ENCODE measurements at places on chromosomes 12 and 14.

GRCh38 chr14:23067847-23068788 lies 10.8 kb upstream of the CDH24 start:
- peak; percentile 21 for DNase-seq

GRCh38 chr12:48787791-48788523 lies 932 bp downstream of the ADCY6 start:
- DNase-seq = no peak

- DNase-seq = peak; percentile 46
Measured at GRCh38 chr12:32305163-32305562, 94.2 kb upstream of the FGD4 start.

DNA sequence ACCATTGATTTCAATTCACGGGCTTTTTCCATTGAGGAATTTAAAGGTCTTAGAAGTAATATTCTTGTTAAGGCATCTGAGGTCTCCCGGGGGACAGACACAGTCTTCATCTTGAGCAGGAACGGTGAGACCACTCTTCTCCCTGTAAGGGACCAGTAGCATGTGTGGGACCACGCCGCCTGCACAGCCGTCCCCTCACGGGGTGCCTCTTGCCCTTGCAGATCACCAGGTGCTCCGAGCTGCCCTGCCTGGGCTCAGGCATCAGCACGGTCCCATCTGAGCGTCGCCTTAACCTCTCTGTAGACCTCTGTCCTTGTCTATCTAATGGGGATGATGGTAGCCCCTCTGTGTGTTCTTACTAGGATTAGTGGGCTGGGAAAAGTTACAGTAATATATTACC lies 74.1 kb downstream of the PPP2R5C start:
- DNase-seq = no peak

- DNase-seq = no peak
Measured at GRCh38 chr14:51236314-51236713, 3.7 kb upstream of the TMX1 start.

DNA sequence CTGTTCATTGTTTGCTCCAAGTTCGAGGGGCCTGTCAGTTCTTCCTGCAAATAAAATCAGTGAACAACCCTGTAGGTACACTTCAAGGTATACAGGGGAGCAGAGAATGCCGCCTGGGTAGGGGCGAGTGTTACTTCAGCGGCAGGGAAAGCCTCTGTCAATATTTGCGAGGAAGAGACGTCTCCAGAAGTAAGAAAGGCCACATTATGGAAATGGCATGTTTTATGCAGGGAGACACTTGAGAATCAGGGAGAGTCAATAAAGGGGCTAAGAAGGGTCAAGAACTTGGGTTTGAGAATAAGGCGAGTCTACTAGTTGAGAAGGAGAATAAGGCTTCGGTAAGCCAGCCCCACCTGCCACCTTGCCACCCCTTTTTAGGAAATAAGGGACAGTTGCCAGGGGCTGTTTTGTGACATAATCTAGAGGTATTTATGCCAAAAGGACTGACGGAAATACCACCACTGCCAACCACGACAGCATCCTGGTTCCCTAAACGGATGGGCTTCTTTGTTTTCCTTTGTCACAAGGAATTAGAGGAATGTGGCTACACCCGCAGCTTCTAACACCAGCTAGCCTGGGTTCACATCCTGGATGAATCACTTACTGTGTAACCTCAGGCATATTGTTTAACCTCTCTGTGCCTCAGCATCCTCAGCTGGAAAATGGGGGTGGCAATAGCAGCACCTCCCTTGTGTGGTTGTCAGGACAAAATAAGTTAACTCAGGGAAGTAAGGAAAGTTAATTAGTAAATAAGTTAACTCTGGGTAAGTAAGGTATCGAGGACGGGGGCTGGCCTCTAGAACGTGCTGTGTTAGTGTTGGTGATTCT lies 67.7 kb downstream of the EID3 start:
- peak; percentile 77 for DNase-seq

DNA sequence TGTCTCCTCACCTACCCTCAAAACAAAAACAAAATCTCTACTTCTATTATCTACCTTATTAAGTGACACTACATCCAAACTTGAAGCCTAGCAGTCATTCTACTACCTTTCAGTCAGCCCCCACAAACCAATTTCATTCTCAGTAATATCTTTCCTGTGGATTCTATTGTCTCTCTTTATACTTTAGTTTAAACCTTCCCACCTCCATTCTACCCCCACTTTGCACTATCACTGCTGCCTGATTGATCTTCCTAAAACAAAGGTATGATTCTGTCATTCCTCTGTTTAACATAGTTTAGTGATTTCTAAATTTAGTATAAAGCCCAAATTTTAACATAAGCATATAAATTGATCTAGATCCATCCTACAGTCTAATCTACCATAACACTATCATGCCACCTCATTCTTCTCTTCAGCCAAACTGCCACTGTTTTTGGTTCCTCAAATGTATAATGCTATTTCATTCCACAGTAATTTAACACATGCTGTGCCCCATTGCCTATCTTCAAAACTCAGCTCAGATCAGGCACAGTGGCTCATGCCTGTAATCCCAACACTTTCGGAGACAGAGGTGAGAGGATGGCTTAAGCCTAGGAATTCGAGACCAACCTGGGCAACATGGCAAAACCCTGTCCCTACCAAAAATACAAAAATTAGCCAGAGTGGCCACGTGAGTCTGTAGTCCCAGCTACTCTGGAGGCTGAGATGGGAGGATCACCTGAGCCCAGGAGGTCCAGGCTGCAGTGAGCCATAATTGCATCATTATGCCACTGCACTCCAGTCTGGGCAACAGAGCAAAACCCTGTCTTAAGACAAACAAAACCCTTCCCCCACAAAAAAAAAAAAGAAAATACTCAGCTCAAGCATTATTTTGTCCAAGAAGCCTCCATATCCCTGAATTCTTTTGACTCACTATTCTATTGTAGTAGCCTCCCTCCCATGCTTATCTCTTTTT lies 3.1 kb upstream of the STRN3 start:
- no peak for DNase-seq
